Stimulated activated CD8-positive, alpha-beta memory T cell treated with anti-CD3 and anti-CD28 coated beads, Interleukin-2, amount 100 ng/mL, for 1 hour (primary cell): ENCODE measurements at places on chromosomes 7 and 10.

- no peak for DNase-seq
Measured at GRCh38 chr10:86592413-86592812, 61.9 kb upstream of the OPN4 start.

DNA sequence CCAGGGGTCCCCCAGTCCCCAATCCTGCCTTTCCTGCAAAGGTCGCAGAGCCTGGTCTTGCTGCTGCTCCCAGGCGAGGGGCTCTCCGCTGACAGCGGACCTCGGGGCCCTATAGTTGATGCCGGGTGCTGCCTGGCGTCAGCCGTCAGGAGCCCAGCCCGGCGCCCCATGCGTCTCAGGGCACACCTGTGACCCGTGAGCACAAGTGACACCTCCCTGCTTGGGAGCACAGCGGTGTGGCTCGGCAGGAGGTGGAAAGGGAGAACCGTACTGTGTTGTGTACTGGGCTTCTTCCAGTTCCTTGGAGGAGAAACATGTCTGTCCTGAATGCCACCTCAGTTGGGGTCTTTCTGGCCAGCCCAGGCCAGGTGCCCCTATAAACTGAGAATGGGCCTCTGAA lies 56.7 kb downstream of the LHPP start:
- DNase-seq = no peak

GRCh38 chr7:5426226-5426475 lies 2.5 kb upstream of the TNRC18 start:
- no peak for DNase-seq

DNA sequence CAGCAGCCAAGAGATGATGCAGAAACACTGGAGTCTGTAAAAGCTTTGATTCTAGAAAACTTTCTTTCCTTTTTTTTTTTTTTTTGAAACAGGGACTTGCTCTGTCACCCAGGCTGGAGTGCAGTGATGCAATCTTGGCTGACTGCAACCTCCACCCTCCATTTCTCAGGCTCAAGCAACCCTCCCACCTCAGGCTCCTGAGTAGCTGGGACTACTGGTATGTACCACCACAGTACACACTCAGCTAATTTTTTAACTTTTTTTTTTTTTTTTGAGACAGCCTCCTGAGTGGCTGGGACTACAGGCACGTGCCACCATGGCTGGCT lies 17.0 kb upstream of the BAG3 start:
- no peak for DNase-seq

DNA sequence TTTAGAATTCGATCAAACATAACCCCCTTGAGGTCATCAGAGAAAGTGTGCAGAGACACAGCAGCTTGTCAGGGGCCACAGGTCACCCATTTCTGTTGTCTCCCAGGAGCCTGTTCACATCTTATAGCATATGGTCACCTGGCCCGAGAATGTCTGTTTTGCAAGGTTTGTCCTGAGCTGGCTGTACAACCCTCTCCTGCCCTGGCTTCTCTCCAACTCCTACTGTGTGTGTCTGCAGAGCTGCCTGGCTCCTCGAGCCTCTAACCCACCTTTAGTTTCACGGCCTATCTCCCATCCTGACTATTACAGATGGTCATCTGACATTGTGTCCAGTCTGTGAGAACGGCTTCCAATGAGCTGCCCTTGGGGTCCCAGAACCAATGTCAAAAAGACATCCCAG lies 683.4 kb downstream of the SDK1 start:
- DNase-seq = no peak

GRCh38 chr7:119320316-119320715 lies 952.7 kb upstream of the KCND2 start:
- DNase-seq = no peak

GRCh38 chr7:127290116-127290655 lies 37.4 kb upstream of the GRM8 start:
- DNase-seq = no peak

- DNase-seq = no peak
Measured at GRCh38 chr7:77409005-77409738, 7.0 kb downstream of the GSAP start.

- DNase-seq = no peak
Measured at GRCh38 chr7:114047889-114048288, 129.1 kb upstream of the PPP1R3A start.
